ENCODE measurements at places on chromosomes 7 and 10.

DNA sequence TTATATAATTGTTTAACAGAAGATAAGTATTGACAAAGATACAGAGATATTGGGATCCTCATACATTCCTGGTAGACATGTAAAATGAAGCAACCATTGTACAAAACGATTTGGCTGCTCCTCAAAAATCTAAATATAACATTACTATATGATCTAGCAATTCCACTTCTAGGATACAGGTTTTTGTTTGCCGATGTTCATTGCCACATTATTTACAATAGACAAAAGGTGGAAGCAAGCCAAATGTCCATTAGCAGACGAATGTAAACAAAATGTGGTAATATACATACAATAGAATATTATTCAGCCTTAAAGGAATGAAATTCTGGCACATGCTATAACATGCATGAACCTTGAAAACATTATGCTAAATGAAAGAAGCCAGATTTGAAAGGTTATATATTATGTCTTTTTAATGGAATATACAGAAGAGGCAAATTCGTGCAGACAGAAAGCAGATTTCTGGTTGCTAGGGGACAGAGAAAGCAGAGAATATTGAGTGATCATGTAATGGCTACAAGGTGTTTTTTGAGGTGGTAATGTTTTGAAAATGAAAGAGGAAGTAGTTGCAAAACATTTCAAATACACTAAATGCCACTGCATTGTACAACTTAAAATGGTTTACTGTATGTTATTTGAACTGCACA lies 44.9 kb downstream of the POLR1F start:
- peak; percentile 11 for DNase-seq

GRCh38 chr7:16630654-16631053 lies 14.9 kb downstream of the ANKMY2 start:
- no peak for DNase-seq

DNA sequence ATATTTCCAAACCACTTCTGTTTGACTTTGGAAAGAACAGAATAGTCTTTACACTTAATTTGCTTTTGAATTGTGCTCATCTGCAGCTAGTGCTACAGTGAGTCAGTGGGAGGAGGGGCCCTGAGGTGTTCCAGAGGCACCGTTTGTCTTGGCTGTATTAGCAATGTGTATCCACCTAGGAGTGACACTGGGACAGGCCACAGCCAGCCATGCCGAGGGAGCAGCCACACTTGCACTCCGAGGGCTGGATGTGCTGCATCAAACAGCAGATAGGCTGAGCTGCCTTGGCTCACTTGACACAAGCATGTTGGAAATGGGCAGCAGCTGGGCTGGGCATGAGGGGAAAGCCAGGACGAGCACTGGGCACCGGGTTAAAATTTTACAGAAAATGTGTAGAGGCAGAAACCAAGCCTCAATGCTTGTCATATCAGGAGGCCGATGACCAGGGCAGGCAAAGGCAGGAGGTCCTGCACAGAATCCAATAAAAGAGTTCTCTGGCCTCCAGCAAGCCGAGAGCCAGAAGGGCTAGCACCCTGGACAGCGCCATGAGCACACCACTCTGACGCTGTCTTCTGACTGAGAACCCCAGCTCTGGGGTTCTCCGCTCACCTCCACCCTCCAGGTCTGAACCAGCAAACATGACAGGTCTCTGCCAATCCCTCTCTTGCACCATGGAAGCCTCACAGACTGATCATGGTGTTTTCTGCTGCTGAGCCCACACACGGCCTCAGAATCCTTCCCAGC lies 163.3 kb downstream of the GRID1 start:
- peak; percentile 24 for DNase-seq

- DNase-seq = no peak
These were observed 87.3 kb downstream of the LYZL2 start for GRCh38 chr10:30542001-30542894.

DNA sequence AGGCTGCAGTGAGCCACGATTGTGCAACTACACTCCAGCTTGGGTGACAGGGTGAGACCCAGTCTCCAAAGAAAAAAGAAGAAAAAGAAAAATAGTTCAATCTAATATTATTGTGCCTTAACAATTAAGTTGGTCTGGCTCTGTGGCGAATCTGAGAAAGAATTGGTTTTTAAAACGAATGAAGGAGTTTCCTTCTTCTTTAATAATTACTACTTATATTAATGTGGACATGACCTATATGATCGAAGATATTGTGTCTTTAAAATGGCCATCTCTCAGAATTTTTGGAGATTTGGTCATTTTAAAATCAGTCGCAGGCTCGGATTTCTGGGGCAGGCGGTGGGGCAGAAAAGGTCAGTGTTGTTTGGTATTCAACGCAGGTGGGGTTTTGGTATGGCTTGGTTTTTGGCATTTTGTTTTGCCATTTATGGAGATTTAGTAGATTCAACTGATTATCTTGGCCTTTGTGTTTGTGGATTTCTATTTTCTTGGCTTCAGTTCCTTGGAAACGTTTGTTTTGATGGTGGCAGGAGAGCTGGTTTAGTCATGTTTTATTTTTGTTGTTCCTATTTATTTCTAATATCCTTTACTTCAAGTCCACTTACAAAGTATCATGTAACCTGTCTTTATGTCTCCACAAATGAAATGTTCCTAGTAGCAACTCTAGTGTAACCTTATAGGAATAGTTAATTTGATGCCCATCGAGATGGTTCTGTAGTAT lies 178.8 kb upstream of the MKLN1 start:
- DNase-seq = no peak

GRCh38 chr7:158209435-158209834 lies 378.2 kb downstream of the PTPRN2 start:
- DNase-seq = no peak

DNA sequence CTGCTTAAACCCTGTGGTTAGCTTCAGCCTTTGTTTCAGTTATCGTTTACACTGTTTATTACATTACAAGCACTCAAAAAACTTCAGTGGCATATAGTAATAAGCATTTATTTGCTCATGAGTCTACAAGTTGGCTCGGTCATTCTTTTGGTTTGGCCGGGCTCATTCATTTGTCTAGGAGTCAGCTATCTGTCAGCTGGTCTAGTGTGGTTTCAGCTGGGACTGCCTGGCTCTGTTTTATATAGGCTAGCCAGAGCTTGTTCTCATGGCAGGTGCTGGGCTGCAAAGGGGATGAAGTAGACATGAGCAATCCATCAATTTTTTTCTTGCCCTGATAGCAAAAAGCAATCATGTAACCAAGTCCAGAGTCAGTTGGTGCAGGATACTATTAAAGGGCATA lies 103.6 kb downstream of the MKLN1 start:
- no peak for DNase-seq

- DNase-seq = no peak
These were observed 119.9 kb downstream of the GPR37 start for GRCh38 chr7:124645704-124646103.

GRCh38 chr7:35399840-35400239 lies 145.9 kb upstream of the TBX20 start:
- DNase-seq = no peak

DNA sequence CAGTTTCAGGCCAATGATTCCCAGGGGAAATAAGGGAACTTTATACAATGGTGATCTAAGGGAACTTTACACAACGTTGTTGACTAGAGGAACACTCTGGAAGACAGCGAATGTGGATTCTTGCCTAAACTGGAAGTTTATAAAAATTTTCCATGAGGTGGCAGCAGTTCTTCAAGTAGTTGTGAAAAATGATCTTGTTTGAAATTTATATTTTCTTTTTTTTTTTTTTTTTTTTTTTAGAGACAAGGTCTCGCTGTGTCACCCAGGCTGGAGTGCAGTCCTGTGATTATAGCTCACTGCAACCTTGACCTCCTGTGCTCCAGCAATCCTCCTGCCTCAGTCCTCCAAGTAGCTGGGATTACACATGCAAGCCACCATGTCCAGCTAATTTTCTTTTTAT lies 32.1 kb upstream of the GTF2I start:
- peak; percentile 88 for DNase-seq

DNA sequence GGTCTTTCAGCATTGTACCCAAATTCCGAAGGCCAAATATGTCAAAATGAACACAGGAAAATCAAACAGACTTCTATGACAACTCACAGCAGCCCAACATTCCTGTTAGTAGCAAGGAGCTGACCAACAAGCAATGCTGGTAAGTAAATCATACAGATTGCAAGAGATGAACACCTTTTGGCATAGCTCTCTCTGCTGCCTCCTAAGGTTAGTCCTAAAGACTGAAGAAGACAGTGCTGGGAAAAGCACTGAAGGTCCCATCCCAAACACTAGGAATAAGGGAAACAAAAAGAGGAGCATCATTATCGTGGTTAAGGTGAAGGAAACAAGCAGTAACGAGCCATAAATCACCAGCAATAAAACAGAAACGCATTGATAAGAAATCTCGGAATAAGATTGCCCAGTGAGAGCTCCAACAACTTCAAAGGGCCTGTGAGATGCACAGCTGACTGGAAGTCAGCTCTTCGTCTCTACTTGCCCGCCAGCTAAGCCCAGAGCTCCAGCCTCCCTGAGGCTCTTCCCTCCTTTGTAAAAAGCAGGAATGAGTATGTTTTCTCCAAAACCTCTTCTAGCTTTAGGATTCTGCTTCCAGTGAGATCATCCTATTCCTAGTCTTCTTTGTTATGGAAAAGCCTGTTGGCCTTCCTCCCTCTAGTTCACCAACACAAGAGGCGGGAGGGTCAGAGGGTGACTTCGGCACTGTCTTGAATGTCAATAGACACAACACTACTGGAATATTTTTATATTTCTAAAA lies 15.3 kb downstream of the NUDT5 start:
- DNase-seq = no peak

DNA sequence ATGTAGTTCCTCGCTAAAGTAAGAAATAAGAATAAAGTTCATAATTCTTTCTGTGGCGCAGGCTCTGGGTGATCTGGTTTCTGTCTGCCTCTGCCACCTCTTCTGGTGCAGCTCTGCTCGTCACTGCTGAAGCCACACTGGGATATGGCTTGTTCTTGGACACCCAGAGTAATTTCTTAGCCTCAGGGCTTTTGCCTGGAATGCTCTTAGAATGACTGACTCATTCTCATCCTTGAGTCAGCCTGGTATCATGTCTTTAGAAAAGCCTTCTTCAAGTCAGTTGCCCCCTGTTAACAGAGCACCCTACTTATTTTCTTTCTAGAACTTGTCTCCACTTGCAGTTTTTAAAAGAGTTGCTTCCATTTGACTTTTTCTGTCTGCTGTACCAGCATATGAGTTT lies 2.0 kb downstream of the ZSCAN25 start:
- DNase-seq = peak; percentile 77

- DNase-seq = no peak
These were observed 19.8 kb downstream of the PIK3AP1 start for GRCh38 chr10:96700374-96701099.
